ENCODE measurements at places on chromosomes 5 and 9.

- no peak for DNase-seq
Measured at GRCh38 chr5:73233461-73234203, 60.6 kb downstream of the TMEM174 start.

DNA sequence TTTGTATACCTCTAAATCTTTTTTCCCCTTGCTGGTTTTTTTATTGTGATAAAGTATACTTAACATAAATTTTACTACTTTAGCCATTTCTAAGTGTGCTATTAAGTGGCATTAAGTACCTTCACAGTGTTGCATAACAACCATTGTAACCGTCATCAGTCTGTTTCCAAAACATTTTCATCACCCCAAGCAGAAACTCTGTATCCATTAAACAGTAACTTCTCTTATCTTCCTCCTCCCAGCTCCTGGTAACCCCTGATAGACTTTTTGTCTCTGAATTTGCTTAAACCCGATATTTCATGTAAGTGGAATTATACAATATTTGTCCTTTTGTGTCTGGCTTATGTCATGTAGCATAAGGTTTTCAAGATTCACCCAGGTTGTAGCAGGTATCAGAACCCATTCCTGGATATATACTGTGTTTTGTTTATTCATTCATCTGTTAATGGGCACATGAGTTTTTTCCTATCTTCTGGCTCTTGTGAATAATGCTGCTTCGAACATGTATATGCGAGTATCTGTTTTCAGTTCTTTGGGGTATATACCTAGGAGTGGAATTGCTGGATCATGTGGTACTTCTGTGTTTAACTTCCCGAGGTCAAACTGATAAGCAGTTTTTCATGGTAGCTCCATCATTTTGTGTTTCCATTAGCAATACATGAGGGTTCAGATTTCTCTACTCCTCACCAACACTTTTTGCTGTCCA, 66.4 kb downstream of the EHMT1 start:
- DNase-seq = no peak

GRCh38 chr5:27140831-27141230, 102.4 kb upstream of the CDH9 start:
- DNase-seq = no peak

GRCh38 chr9:31588006-31588405, 796.4 kb upstream of the ACO1 start:
- DNase-seq = no peak

DNA sequence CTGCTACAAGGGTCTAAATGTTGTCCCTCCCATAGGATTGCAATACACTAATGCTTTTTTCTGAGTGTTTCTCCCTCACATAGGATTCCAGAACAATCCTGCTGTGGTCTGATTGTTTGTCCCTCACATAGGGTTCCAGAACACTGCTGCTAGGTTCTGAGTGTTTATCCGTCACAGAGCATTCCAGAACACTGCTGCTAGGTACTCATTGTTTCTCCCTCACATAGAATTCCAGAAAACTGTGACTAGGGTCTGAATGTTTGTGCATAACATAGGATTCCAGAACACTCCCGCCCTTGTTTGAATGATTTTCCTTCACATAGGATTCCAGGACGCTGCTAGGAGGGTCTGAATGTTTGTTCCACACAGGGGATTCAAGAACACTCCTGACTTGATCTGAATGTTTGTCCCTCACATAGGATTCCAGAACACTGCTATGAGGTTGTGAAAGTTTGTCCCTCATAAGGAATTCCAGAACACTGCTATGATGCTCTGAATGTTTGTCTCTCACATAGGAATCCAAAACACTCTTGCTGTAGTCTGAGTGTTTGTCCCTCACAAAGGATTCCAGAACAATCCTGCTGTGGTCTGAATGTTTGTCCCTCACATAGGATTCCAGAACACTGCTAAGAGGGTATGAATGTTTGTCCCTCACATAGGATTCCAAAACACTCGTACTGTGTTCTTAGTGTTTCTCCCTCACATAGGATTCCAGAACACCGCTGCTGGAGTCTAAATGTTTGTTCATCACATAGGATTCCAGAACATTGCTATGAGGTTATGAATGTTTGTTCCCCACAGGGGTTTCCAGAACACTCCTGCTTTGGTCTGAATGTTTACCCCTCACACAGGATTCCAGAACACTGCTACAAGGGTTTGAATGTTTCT, 213.5 kb downstream of the FOXD4L6 start:
- no peak for DNase-seq

DNA sequence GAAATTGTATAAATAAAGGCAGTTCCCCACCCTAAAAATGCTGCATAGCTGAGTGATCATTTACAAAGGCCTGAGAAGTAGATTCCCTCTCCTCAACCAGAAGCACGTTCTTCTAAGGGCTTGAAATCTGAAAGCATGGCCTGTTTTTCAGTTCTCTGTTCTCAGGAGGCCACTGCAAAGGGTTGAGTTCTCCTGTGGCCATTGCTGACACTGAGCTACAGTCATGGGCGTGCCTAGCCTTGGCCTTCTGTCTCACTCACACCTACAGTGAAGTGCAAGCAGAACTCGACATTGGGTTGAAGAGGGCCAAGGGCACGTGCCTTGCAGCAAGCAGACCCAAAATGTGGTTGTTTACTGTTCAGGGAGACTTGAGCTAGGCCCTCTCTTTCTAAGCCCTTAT, 276.6 kb upstream of the VLDLR start:
- no peak for DNase-seq

DNA sequence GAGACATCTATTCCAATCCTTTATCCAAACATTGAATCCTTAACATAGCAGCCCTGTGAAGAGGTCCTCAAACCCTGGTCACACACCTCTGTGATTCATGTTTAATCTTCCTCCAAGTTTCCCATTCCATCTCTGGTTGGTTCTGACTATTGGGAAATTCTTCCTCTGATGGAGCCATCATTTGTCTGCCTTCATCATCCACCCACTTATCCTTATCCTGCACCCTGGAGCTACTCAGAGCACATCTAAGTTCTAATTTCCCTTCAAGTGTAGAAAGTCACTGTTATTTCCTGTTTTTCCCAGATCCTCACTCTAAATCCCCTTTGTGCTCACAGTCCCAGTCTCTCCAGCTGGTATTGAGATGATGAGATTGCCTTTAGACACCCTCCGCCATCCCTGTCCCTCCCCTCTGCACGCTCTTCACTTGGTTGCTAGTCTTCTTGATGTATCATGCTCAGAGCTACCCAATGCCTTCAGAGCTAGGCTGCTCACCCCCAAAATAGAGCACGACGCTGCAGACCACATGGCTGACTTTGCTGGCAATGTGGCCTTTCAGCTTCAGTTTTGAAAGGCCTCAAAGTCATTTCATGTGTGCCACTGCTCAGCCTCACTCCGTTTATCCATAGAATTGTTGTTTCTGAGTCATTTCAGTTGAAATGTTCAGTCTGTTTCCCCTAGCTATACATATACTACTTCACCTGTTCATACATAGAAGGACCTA, 154.3 kb downstream of the PALM2AKAP2 start:
- no peak for DNase-seq

DNA sequence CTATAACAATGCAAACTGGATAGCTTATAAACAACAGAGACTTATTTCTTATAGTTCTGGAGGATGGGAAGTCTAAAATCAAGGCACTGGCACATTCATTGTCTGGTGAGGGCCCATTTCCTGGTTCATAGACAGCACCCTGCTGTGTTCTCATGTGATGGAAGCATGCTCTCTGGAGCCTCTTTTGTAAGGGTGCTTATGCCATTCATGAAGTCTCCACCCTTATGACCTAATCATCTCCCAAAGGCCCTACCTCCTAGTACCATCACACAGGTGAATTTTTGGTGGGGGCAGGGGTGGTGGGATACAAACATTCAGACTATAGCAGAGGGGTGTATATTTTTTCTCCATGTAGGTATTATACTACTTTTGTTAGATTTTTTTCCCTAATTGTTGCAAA, 92.4 kb downstream of the UNC13B start:
- DNase-seq = no peak

GRCh38 chr9:110502842-110503241, 76.7 kb downstream of the SVEP1 start:
- no peak for DNase-seq

Data from CD4-positive, alpha-beta memory T cell (primary cell).